NCI-H1417 (cell line): ENCODE measurements at places on chromosomes 2 and 18.

GRCh38 chr2:181764095-181764963 is 84.0 kb upstream of the NEUROD1 start:
- DNase-seq: no peak

- no peak for DNase-seq
These were observed 786.6 kb upstream of the CDH2 start for GRCh38 chr18:28963481-28963880.

DNA sequence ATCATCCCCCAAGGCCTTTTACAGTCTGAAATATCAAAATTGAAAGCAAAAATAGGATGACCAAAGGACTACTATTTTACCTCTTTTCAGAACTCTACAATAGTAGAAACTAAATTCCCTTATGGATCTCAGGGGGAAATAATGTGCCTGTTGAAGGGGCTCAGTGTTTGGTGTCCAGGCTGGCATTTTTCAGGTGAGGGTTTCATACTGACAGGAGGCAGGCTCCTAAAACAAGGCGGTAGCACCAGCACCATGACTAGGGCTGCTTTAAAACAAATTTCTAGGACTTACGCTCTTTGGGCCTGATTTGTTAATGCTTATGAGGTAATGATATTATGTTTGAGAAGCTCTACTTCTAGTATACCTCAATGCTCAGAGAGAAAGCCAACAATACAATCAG is 5.2 kb upstream of the BOLA3 start:
- no peak for DNase-seq

DNA sequence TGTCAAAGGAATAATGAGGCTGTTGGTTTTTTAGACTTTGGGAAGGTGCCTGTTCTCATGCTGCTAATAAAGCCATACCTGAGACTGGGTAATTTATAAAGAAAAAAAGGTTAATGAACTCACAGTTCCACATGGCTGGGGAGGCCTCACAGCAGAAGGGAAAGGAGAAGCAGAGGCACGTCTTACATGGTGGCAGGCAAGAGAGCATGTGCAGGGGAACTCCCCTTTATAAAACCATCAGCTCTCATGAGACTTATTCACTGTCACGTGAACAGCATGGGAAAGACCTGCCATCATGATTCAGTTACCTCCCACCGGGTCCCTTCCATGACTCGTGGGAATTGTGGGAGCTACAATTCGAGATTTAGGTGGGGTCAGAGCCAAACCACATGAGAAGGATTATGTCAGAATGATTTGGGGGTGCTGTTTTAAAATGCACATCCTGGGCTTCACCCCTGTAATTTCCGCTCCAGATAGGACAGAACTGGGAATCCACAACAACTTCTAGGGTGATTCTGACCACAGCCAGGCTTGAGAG is 37.8 kb downstream of the TCF7L1 start:
- no peak for DNase-seq

DNA sequence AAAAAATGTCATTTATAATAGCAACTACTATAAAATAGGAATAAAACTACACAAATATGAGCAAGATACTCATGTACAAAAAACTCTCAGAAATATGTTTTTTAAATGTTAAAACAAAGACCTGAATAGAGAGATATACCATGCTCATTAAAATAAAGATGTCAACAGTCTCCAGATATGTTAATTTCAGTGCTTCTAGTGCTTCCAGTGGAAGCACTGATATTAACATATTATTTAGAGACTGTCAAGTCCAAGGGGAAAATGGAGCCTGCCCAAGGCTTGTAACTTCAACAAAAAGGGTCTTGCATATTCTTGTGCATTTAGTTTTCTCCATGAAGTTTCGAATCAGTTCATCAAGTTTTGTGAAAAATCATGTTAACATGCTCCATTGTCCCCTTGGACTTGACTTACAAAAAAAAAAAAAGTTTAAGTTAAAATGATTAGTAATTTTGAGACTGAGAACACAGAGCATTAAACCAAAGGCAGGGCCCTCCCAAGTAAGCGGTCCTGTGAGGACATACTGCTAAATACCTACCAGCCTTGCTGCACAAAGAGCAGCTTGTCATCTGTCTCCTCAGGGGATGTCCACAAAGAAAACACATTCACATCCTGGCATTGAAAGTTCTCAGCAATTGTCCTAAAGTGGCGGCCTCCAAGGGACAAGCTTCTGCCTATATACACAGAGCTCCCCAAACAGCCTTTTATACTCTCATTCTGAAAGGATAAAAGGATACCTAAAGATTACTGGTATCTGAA is 501.9 kb upstream of the CHAC2 start:
- no peak for DNase-seq

GRCh38 chr2:212484563-212485080 is 54.0 kb downstream of the ERBB4 start:
- DNase-seq: no peak

GRCh38 chr2:73993376-73993775 is 8.7 kb downstream of the TET3 start:
- no peak for DNase-seq

DNA sequence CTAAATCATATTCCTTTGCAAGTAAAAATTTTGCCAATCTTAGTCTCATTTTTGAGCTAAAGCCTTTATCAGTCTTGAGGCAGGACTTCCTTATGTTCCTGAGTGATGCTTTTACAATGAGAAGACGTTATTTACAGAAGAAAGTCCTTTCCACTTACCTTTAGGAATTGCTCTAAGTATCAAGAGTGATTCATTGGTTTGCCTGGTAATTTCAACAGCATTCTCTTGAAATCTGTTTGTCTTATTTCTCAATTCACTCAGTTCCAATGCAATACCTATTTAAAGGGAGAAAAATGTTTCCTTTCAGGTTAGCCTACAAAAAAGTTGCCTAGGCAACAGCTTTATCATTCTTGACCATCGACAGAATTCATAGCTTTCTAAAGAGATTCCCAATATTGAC is 137.2 kb downstream of the LAMA1 start:
- no peak for DNase-seq

DNA sequence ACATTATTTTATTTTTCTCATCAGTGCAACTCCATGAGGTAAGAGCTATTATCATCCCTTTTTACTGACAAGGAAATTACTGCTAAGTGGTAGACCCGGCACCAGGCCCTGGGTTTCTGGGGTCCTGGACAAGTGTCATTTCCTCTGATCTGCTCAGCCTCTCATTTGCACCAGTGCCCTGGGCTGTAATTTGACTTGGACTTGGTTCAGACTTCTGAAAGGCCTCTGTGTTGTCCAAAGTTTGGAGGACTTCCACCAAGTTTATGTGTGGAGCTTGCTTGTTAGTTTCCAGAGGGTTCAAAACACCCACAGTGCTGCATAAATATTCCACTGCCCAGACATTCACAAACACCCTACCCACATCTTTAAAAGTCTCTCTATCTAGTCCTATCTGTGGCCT is 44.0 kb upstream of the PPP1CB start:
- DNase-seq: no peak
